ENCODE measurements at places on chromosomes 16 and 17.

GRCh38 chr17:77420804-77421629 is 280.2 kb downstream of the SEC14L1 start:
- DNase-seq = peak; percentile 63

- DNase-seq = peak; percentile 28
These were observed 42.5 kb downstream of the MYH3 start for GRCh38 chr17:10614536-10615155.

- no peak for DNase-seq
These were observed 34.9 kb upstream of the NLRP1 start for GRCh38 chr17:5619088-5619740.

- no peak for DNase-seq
These were observed 12.2 kb upstream of the CAPN15 start for GRCh38 chr16:515175-515938.

- no peak for DNase-seq
These were observed 3.6 kb downstream of the ZACN start for GRCh38 chr17:76082326-76083251.

GRCh38 chr17:32016231-32016630 is 9.0 kb downstream of the LRRC37B start:
- no peak for DNase-seq

- no peak for DNase-seq
These were observed 146.2 kb upstream of the ZKSCAN2 start for GRCh38 chr16:25403852-25404251.

DNA sequence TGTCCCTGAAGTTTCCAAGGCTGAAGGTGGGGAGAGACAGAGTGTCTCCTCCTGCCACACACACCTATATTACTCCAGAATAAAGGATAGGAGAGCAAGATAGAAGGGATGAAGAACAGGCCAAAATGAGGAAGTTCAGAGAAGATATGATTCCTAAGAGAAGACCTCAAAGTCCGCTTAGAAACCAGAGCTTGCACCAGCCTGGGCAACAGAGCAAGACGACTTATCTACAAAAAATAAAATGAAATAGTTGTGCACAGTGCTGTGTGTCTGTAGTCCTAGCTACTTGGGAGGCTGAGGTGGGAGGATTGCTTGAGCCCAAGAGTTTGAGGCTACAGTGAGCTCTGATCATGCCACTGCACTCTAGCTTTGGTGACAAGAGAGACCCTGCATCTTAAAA is 128.2 kb downstream of the HS3ST3B1 start:
- no peak for DNase-seq

DNA sequence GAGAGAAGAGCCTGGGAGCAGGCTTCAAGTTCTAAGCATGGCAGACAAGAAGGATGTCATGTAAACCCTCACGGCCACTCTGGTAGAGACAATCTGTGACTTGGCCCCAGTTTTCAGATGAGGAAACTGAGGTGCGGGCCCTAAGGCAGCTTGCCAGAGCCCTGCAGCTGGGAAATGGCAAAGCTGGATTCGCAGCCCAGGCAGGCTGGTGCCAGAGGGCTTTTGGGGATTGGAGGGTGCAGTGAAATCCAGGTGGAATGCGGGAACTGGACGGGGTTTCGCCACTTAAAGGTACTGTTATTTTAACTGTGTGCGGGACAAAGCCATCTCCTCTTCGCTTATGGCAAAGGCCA is 477 bp upstream of the OSGIN1 start:
- DNase-seq = no peak

DNA sequence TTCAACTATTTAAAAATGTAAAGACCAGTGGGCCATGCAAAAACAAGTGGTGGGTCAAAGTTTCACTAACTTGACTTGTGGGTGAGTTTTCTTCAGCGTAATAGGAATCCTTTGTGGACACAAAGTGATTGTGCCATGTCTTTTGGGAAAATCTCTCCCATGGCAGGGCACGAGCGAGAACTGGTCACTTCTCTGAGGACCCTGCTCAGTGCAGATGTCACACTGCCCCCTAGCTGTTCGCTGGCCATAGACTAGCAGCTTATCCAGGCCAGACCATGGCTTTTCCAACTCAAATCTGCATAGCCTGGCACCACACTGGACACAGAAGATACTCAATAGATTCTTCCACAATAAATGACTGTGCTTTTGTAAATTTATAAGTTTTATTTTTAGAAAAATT is 306.0 kb upstream of the CCL2 start:
- DNase-seq = no peak

GRCh38 chr16:66146798-66147197 is 219.7 kb upstream of the CDH5 start:
- no peak for DNase-seq

DNA sequence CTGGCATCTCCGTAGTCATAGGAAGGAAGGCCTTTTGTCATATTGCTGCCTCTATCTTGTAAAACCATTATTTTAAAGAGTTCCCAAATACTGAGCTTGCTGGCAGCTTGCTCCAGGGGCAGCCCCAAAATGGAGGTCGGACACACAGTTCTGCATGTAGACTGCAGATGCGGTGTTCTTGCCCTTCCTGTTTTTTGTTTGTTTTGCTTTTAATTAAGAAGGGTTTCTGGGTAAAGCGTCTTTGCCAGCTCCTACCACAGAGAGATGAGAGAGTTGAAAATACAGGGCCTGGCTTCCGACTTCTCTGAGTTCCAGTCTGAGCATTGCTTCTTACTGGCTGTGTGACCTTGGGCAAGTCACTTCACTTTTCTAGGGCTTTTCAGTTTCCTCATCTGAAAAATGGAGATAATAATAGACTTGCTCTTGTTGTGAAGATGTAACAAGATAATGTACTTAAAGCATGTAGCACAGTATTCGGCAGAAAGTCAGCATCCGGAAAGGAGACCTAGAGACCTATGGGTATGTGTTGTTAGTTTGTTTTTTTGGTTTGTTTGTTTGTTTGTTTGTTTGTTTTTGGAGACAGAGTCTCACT is 67.8 kb upstream of the GSE1 start:
- DNase-seq = no peak

DNA sequence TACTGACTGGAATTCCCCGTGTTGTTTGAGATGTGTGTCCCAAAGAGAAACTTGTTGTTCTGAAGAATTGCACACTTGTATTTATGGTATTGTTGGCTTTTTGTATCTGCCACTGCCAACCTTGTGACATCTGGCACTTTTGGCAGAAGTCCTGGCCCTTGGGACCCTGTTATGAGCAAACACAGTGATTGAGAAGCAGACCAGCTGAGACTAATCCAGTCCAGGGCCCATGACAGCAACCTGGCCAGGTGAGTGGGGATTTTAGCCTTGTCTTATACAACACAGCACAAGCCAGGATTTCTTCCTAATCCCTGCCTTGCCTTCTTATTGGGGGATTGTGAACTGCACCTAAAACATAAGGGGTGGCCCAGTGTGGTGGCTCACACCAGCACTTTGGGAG is 80.0 kb downstream of the NTN1 start:
- no peak for DNase-seq

- no peak for DNase-seq
These were observed 28.6 kb downstream of the GTF3C1 start for GRCh38 chr16:27520982-27521673.

DNA sequence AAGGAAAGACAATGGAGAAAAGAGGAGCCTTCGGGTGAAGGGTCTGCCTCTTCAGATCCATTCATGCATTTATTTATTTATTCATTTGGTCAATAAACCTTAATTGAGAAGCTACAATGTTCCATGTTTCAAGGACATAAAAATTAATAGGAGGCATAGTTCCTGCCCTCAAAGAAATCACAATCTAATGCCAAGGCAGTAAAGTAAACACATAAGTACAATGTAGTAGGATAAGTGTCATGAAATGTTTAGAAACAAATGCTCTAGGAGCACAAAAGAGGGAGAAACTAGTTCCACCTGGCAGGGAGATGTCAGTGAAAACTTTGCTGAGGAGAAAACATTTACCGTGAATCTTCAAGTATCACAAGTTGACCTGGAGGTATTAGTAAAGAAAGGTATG is 103.5 kb upstream of the NOG start:
- DNase-seq = no peak

- no peak for DNase-seq
These were observed 13.1 kb upstream of the SREBF1 start for GRCh38 chr17:17849845-17850373.

GRCh38 chr16:78175287-78175686 is 75.8 kb downstream of the WWOX start:
- no peak for DNase-seq

DNA sequence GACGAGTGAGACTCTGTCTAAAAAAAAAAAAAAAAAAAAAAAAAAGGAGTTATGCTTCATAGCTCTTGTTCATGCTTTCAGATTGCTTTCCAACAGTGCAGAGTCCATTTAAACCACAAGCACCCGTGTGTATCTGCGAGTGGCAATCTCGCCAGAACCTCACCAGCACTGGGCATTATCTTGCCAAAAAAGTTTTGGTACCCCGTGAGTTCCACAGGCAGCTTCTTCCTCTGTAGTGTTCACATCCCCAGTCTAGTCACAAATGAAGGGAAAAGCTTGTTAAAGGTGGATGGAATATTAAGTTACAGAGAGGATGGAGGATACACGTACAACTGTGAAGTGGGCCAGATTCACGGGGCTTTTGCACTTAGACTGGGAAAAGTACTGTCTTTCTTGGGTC is 33.5 kb downstream of the WSB1 start:
- no peak for DNase-seq

DNA sequence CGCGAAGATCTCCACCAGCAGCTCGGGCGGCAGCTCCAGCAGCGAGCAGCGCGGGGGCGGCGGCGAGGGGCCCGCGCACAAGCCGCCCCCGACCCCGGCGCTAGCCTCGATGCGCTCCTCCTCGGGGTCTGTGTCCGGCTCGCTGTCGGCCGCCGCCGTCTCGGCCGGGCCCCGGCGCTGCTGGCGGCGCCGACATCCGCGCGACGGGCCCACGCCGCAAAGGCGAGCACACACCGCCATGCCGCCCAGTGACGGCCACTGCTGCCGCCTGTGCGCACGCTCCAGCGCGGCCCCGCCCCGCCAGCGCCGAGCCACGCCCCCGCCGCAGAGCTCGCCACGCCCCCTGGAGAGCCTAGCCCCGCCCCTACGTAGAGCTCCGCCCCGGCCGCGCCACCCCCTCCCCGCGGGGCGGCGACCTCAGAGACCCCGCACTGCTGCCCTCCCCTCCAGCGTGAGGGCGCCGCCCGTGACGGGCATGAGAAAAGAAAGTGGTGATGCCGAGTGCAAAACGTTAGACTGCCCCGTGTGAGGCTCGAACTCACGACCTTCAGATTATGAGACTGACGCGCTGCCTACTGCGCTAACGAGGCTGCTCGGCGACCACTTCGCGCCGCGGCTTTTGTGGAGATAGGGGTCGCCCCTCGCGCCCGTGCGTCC is at the start of gene FBXO31:
TSS of gene FBXO31 (minus strand) at position 272 of the 657 bp plus-strand sequence. CDS start at position 240, 32 bp downstream.
- DNase-seq = peak; percentile 70

DNA sequence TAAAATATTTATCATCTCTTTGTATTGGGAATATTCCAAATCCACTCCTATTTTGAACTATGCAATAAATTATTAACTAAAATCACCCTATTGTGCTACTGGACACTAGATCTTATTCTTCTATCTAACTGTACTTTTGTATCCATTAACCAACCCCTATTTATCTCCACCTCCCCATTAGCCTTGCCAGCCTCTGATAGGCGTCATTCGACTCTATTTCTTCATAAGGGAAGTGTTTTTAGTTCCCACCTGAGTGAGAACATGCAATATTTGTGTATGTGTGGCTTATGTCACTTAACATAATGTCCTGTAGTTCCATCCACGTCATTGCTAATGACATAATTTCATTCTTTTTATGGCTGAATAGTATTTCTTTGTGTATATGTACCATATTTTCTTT is 23.9 kb downstream of the TMEM186 start:
- DNase-seq = no peak

DNA sequence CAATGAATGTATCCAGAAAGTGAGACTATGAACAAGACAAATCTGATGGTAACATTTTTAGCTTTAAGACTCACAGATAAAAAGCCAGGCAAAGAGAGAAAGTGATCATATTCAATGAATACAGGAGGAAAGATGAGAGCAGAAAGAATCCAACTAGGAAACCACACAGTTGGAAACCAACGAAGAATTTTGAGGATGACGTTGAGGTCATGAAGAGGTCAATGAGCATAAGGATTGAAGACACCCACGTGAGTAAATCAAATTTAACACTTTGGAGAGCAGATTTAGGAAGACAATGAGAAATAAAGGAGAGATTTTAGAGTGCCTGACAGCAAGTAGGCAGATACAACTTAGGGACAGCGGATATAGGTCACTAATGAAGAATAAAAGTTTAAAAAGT is 948.1 kb downstream of the KCNJ2 start:
- DNase-seq = peak; percentile 54

- DNase-seq = peak; percentile 51
These were observed 1.1 kb downstream of the SPECC1 start for GRCh38 chr17:20010099-20010863.

DNA sequence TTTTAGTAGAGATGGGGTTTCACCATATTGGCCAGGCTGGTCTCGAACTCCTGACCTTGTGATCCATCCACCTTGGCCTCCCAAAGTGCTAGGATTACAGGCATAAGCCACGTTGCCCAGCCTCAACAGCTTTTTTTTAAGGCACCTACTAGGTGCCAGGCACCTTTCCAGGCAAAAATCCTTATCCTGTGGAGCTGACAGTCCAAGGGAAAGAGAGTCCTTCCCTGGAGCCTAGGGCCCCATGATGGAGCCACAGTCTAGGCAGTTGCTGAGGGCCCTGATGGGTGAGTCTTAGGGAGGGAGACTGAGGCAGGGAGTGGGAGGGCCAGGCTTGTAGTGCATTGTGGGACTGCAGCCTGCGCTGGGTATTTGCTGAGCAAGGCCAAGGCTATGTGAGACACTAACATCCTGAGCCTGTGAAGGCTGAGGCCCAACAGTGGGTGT is 79.6 kb upstream of the TOB1 start:
- no peak for DNase-seq

DNA sequence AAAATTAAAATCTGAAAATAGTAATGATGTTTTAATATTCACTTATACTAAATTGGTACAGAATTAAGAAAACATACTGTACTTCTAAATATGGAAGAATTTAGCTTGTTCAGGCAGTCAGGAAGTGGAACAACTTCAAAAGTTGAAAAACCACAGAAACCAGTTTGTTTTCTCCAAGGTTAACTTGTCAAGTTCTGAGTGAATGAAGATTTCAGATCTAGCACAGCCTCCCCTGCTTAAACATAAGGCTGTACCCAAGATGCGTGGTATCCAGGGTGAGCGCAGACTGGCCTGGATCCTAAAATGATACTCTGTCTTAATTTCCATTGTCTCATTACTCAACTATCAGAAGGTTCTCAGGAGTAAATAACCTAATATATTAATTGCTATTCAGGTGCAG is 730.7 kb upstream of the KIF2B start:
- no peak for DNase-seq

GRCh38 chr17:41547921-41548843 is 20.1 kb upstream of the KRT19 start:
- DNase-seq = peak; percentile 73
